ENCODE measurements at places on chromosomes 2 and 18.
A peak's percentile ranks its signal among the peaks of the same experiment; 100 is the strongest.

GRCh38 chr2:201205515-201205849 lies 22.5 kb downstream of the CASP10 start:
- DNase-seq, result no peak

DNA sequence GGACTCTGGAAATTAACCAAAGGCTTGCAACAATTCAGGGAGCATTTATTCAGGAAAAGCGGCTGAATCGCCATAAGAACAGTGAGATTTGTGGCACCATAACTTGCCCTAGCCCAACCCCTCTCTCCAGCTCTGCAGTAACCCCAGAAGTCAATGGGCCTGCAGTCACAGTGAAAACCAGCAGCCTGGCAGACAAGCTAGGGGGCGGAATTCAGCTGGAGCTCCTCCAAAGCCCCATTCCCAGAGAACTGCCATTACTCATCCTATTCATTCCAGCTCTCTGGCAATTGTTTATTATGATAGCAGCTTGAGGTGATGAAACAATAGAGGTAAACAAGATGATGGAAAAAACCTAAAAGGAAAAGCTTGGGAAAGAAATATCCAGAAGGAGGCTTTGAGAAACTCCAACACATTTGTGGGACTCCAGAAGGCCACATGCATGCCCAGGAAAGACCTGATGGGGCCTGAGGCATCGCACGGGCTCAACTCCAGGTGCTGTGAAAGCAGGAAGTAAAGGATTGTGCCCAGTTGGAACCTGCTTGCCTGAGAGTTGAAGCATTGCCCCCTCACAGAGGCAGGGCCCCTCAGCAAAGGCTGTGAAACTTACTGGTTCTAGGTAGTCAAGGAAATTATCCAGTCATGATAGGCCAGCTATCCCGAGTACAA lies 126.7 kb downstream of the TWIST2 start:
- DNase-seq, result no peak

DNA sequence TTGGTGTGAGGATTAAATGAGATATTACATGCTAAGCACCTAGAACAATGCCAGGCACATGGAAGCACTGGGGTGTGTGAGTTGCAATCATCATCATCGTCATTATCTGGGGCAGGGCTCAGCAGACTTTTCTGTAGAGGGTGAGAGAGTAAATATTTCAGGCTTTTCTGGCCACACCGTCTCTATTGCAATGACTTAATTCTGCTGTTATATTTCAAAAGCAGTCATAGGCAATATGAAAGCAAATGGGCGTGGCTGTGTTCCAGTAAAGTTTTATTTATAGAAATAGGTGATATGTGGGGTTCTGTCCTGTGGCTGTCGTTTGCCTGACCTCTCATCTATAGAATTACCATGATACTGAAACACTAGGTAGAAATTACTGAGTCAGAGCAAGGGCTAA lies 60.6 kb downstream of the IL1R2 start:
- no peak for DNase-seq

DNA sequence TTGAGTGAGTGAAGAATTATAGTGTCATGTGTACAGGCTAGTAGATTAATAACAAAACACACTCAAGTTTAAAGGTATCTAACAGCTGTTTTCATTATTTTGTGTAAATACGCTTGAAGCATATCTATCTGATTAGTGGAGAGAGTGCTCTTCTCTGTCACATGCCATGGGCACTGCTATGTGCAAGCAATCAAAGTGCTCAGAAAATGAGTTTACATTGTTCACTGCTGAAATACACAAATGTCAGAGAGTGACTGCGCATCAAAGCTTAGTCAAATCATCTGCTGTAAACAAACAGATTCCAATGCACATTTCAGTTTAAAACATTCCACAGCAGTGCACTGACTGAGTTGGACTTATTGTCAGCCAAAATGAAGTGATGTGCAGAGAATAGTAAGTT lies 423.4 kb downstream of the ZEB2 start:
- DNase-seq, result no peak

GRCh38 chr2:31729065-31729439 lies 148.3 kb upstream of the SRD5A2 start:
- DNase-seq, result no peak

DNA sequence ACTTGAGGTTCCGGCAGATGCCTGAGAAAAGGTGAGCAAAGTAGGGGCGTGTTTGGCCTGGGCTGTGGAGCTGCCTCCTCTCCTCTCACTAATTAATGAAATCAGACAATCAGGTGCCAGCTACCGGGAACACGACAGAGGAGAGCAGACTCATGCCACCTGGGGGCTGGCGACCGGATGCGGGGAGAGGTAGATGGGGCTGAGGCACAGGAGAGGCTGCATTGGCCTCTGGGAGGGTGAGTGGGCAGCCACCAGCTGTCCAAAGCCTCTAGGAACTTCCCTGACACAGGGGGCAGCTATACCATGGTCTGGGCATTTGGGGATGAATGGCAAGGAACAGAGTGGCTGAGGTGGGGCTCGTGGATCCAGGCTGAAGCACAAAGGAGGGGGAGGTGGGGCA lies 25.0 kb downstream of the FBXO41 start:
- no peak for DNase-seq

DNA sequence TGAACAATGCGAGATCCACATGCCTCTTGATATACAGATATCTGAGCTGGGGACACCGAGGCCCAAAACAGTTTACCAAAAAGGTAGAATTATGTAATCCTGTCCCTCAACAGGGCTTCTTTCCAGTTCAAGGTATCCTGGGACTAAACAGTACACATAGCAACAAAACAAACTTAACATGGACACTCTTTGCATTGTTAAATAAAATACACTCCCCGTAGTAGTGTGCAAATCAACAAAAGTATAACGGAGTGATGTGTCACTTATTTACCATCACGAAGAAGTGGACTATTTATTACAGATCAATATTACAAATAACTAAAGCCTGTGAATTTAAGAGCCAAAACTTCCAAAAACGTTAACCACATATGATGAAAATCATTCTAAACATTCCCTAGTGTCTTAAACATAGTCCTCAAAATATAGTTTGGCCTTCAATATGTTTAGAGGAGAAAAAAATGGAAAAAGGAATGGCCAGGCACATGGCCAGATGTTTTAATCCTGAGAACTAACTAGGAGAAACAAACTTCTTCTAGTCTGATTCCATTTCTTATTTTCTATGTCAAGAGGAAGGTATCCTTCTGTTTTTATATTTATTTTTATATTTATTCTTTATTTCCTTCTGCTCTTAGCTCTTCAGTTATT lies 377.5 kb downstream of the OSR1 start:
- DNase-seq, result no peak

GRCh38 chr2:128091726-128092080 lies 703 bp downstream of the UGGT1 start:
- DNase-seq, result no peak

GRCh38 chr18:25229081-25229480 lies 122.9 kb downstream of the ZNF521 start:
- no peak for DNase-seq

- no peak for DNase-seq
Measured at GRCh38 chr2:229714080-229714735, at the start of gene DNER. Gene DNER (minus strand): TSS chr2:229714555. CDS start chr2:229714423, 132 bp downstream.

- no peak for DNase-seq
Measured at GRCh38 chr2:205868773-205869333, 186.6 kb downstream of the NRP2 start.

- DNase-seq, result no peak
Measured at GRCh38 chr2:232422051-232422450, 15.4 kb downstream of the ALPG start.

GRCh38 chr2:178819992-178820391 lies 12.8 kb upstream of the TTN start:
- no peak for DNase-seq

GRCh38 chr18:24809173-24809950 lies 348.9 kb downstream of the HRH4 start:
- DNase-seq, result no peak

GRCh38 chr18:77304268-77304667 lies 54.6 kb downstream of the GALR1 start:
- no peak for DNase-seq

GRCh38 chr2:74715880-74716279 lies 61.8 kb downstream of the SEMA4F start:
- no peak for DNase-seq

DNA sequence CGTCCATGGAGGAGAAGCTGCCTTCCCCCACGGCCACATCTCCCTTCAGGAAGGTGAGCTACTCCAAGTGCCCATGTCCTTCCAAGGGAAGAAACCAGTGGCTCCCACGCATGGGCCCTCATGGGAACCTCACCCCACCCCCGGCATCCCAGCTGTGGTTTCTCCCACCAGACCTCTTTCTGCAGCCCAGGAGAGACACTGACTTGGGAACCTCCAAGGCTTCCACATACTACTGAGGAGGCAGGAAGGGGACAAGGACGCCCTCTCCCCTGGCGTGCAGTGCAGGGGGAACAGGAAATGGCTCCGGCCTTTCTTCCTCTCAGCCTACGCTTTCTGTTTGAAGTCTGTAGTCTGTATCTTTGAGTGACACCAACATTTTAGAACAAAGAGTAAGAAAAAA lies 104.5 kb upstream of the EPC2 start:
- DNase-seq, result no peak

DNA sequence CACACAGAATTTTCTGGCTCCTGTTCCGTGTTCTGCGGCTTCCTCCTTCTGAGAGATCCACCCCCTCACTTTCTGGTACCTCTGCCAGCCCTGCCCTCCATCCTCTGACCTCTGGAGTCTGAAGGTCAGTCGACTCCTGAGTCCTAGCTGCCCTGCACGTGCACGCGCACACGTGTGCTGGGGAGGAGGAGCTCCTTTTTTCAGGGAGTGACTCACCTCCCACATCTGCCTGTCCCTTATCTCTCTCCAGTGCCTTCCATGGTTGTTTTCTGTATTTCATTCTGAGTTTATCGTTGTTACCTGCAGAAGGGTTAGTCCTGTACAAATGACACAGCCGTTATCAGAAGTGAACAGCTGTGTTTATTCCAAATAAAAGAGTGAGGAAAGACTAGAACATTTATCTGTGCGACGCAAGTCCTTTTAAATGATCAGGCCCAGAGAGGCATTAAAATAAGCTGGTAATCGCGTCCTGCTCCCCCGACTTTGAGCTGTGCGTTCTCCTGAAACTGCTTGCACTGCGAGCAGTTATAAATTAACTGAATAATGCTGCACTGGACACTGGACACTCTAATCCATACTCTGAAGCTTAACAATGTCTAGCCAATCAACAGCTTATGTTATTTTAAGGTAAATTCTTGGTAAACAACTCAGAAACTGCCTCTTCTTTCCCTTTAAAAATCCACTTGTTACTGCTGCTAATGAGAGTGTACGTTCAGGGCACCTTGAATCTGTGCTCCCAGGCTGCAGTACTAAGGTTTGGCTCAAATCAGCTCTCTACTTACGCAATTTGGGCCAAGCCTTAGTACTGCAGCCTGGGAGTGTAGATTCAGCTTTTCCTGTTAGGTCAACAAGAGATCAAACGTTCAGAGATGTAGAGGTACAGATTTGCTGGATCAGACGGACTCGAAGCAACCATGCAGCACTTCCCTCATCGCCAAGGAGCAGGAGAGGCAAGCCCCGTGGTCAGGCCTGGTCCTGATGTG lies 72.5 kb downstream of the GALR1 start:
- no peak for DNase-seq

DNA sequence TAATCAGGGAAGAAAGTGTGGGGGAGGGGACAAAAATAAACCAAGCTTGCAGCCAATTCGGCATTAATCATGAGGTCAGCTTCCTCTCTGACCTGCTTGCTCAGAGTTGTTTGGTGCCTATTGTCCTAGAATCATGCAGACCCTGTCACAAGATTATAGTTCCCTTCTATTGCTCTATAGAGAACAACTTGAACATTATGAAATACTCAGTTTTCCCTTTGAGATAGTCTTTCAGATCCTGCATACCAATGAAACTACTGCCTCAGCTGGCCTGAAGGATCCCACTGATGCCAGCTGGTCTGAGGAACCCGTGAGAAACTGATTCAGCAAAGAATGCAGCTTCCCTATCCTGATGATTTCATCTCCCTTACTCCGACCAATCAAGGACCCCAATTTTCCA lies 955 bp upstream of the BBS5 start:
- no peak for DNase-seq

- peak; percentile 52 for DNase-seq
Measured at GRCh38 chr2:203718087-203718486, 11.6 kb downstream of the CD28 start.

GRCh38 chr2:170813611-170814532 lies 2.8 kb upstream of the GAD1 start:
- no peak for DNase-seq

DNA sequence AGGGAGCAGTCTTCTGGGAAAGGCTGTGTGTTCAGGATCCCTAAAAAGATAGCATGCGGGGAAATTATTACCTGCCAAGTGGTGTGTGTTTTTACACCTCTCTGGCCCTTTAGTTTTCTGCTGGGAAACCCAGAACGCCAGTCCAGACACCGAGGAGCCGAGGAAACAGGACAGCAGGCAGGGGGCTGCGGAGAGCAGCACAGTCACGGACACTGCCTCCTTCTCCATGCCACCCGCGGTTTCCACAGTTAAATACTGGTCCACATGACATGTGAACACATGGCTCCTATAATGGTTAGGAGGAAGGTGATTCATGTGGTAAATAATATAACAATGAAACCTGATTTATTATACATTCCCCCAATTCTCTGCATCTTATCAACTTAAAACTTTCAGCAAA lies 20.4 kb downstream of the CNOT11 start:
- no peak for DNase-seq

GRCh38 chr2:73859721-73860586 lies 31.2 kb downstream of the STAMBP start:
- peak; percentile 22 for DNase-seq

DNA sequence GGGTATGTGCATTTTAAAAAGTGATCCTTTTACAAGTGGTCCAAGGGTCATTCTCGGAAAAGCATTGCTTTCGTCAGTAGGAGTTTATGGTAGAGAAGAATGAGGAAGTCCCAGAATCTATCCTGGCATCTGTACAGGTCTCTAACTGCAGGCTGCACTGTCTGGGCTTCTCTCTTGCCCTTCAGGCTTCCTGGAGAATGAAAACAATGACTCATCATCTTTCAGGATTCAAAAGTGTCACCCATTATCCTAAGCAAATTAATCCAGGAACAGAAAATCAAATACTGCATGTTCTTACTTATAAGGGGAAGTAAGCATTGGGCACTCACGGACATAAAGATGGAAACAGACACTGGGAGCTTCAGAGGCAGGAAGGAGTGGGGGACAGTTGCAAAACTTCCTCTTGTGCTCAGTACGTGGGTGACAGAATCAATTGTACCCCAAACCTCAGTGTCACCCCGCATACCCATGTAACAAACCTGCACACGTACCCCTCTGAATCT lies 60.2 kb upstream of the TXNDC2 start:
- DNase-seq, result no peak

DNA sequence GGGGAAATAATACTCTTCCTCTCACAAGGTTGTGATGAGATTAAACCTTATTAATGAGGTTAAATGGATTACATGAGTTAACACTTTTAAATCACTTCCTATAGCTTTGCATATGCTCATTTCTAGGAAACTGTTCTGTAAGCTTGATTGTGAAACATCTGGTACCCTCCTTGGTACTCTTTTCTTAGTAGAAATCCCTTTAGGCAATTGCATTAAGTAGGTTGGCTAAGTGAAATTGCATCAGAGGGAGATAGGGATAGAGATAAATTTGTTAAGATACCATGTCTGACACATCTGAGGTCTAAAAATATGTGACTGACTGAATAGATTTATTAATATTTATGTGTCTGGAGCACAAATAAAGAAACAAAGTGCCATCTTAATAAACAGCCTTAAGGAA lies 275.9 kb upstream of the MAP2 start:
- DNase-seq, result no peak
